ENCODE measurements at places on chromosomes 11 and 22. TPM values are rescaled to one million over a fixed set of nuclear protein-coding genes. Genes with fewer than 3 reads are reported as not detected.

- no peak for DNase-seq
These were observed at the start of gene SAA2 for GRCh38 chr11:18248561-18248960. Gene SAA2, minus strand, starts transcription at chr11:18248668. Its CDS starts 657 bp downstream, at chr11:18248011.

DNA sequence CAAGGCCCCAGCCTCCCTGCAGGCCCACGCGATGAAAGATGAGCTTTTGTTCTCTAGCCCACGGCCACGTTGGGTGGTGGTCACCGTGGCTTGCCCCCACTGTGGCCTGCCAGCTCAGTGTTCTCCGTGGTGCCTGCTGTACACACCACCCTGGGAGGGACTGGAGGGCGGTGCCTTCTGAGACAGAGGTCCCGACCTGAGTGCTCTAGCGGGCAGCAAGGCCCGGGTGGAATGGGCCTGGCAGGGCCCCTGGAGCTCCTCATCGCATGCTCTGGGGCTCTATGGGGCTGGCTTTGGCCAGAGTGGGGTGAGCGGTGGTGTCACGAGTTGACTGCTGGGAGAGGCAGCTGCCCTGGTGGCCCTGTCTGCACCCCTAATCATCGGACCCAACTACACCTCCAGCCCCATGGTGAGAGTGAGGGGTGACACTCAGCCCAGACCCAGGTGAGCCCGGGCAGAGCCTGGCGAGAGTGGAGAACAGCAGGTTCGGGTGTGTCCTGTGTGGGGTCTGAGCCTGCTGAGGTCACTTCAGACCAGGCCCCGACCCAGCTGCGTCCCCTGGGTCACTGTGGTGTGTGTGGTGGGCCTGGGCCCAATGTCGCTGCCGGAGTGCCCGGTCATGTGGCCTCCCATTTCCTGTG, 541.9 kb downstream of the TBC1D22A start:
- no peak for DNase-seq

DNA sequence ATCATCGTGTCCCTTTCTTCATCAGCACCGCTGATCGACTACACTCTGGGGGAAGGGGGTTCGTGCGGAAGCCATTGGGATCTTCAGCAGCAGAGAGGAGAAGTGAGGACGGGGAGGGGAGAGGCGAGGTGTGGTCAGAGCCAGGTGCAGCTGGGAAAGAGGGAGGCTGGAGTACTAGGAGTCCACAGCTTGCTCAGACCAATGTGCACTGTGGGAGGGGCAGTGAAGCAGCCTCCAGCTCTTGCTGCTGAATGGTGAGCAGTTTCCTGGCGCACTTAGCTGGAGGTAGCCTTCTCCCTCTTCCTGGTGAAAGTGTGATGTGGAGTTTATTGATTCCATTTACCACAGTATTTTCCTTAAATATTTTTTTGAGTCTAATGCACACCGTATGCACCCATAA, 99.0 kb upstream of the NECTIN1 start:
- DNase-seq, result no peak

DNA sequence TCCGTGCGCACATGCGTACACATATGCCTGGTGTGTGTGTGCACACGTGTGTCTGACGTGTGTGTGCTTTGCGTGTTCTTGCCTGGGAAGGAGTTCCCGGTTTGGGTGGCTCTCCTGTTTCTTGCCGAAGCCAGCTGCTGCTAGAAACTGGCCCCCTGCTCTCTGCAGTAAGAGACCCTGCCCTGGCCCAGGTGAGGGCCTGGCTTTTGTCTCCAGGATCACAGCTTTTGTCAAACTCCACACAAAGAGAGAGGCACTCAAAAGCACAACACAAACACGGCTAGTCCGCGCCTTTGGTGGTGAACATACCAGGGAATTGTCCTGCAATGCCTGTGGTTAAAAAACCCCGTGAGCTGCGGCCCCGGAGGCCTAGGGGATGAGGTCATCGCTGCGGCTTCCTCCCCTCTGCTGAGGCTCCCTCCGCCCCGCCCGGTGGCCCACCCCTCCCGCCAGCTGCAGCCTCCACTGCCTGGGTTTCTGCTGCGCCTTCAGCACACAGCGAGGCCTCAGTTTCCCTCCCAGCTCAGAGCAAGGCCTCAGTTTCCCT, 88.9 kb downstream of the KCNQ1 start:
- peak; percentile 78 for DNase-seq

GRCh38 chr11:109864834-109865547, 228.2 kb upstream of the ZC3H12C start:
- DNase-seq, result no peak

DNA sequence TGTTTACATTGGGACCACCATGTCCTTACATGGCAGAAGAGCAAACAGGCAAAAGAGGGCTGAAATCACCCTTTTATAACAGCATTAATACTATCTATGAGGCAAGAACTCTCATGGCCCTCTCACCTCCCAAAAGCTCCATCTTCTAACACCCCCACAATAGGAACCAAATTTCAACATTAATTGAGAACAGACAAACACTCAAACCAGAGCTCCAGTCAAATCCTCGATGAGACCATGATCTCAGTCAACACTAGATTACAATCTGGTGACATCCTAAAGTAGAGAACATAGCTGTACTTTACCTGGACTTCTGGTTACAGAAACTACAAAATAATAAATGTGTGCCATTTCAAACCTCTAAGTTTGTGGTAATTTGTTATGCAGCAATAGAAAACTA, 25.1 kb downstream of the OR2AG2 start:
- no peak for DNase-seq

- peak; percentile 81 for DNase-seq
These were observed 25.1 kb downstream of the RPL27A start for GRCh38 chr11:8707541-8708191.

DNA sequence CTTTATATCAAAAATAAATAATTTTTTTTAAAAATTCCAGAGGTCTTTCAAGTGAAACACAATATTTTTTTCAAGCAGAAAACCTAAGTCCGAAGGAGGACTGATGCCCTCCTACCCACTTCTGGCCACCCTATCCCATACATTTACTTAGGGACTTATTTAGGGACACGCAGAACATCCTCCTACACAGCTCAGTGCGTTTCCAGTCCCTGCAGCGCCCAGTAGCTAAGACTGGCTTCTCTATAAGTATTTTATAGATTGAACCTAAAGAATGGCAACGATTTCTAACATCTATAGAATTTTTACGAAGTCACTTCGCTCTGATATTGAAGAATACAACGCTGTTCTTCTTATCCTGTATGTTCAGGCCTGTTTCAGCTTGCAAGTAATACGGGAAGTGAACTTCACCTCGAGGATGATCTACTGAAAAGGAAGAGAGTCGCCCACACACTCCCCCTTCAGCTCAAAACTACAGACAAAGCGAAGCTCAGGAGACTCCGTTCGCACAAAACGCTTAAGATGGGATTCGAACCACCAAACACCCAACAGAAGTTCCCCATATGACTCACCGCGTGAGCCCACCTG, 328 bp downstream of the CHEK2 start:
- DNase-seq, result no peak

- DNase-seq, result no peak
These were observed 946.0 kb downstream of the FAM181B start for GRCh38 chr11:81787584-81788049.

Gene TMPRSS5
- 1.1 TPM for polyA plus RNA-seq

Gene PGA5
- not detected for polyA plus RNA-seq
